ENCODE measurements at places on chromosomes 7 and 10. TPM values are rescaled to one million over a fixed set of nuclear protein-coding genes. Genes with fewer than 3 reads are reported as not detected.

- peak; percentile 92 for DNase-seq
These were observed 59.1 kb downstream of the ZNF467 start for GRCh38 chr7:149714081-149714909.

Gene OR2A42
- total RNA-seq, result not detected

DNA sequence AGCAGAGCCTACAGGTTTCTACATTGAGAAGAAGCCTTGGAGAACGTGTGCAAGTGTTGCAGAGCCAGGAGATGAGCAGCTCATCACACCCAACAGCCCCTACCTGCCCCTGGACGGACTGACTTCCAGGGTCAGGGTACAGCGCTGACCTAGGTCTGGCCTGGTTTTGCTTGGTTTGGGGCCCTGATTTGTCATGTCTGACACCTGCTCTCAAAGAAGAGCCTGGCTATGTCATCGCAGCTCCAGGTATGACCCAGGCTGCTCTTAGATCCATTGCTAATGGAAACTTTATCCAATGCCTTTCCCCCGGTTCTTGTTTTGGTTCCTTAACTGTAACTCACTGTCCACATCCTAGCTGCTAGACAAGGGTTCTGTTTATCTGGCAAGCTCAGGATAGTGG is 149.5 kb downstream of the CXCL12 start:
- no peak for DNase-seq

GRCh38 chr10:97584060-97584797 is at the start of gene HOGA1:
Gene HOGA1 (plus strand): TSS chr10:97584389. CDS start chr10:97584704, 315 bp downstream.
- peak; percentile 98 for DNase-seq

- DNase-seq, result no peak
These were observed 132.7 kb downstream of the MDFIC start for GRCh38 chr7:115054478-115055065.

Gene CRYGN
- not detected for total RNA-seq

GRCh38 chr10:84225427-84226173 is at the start of gene LRIT2:
Gene LRIT2 (minus strand): TSS chr10:84225544. CDS start chr10:84225520, 24 bp downstream.
- DNase-seq, result no peak

DNA sequence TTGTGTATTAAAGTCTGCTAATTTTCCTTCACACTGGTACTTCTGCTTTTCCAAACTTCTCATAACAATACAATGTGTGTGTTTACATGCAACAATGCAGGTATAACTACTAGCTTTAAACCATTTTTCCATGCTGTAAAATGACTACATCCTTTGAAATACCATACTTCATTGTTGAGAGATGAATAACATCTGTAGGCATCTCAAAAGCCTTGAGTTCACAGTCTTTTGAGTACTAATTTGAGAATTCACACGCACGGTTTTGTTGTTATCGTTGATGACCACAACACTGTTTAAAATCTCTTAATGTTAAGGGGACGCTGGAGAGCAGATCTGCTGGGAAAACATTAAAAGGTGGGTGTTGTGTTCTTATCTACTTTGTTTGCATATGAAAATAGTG is 37.4 kb downstream of the SEMA3A start:
- DNase-seq, result no peak

- DNase-seq, result no peak
These were observed 15.5 kb downstream of the STX1A start for GRCh38 chr7:73703757-73704639.

Gene PPRC1
- 8.7 TPM for total RNA-seq

Gene ZNF92
- total RNA-seq, result 4.5 TPM

Gene DKK1
- not detected for total RNA-seq

Gene NPC1L1
- 17.3 TPM for total RNA-seq

DNA sequence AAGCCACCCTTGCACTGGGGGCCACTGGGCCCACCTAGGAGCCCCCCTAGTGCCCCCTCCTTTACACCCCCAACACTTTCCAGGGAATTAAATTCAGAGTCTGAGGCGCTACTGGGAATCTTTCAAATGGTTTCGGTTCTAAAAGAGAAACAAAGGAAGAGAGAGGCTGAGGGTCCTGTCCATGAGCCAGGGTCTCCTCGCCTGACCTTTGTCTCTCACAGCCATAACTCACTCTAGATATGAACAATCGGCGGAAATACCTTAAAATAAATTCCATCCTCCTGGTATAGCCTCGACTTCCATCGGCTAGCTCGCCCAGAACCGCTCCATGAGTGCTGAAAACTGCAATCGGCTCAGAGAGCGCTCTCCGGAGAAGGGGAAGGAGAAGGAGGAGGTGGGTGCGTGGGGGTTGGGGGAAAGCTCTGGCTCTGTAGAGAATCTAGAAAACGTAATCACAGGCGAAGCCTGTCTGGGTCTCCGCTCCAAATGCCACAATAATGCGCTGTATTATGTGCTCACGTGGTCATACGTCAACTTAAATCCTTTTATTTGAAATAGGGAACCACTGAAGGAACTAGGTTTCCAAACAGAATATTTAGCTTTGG is 12.6 kb downstream of the HOXA4 start:
- no peak for DNase-seq

DNA sequence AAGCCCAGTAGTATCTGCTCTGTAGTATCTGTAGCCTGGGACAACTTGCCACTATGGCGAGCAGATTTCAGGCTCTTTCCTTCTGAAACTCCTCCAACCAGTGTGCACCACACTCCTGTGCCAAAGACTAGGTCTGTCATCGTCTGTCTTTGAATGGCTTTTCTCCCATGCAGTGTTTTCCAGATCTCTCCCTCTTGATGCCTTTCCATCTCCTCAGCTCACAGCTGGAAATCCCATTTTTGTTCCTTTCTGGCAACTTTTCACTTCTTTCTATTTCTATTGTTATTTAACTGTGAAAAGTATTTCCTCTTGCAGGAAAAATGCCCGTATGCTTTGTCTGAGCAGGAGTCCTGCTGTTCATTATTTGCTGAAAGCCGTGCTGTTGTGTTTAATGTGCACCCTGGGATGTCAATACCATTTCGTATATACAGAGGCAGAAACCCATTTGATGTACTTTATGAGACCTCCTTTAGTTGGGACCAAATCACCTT is 373.7 kb downstream of the PHTF2 start:
- DNase-seq, result no peak

Gene SNCG
- 1.2 TPM for total RNA-seq

- DNase-seq, result peak; percentile 48
These were observed 57.5 kb downstream of the UNCX start for GRCh38 chr7:1290026-1290678.

Gene RNF133
- total RNA-seq, result 0.22 TPM

- DNase-seq, result no peak
These were observed 116.2 kb downstream of the CAMK1D start for GRCh38 chr10:12465385-12466136.

DNA sequence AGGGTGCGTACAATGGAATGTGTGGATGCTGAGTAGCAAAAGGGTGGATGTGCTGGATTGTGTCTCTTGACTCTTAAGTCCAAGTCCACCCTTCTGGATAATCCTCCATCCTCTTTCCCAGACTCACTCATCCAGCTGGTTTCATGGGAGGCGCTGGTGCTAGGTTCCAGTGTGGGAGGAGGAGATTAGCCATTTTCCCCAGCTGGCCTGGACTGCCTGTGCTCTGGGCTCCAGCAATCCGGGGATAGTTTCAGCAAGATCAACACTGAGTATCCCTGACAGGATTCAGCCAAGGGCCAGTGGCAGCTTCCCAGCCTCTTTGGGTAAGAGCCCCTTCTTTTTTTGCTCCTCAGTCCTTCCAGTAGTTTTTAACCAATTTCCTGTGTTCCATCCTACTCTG is 21.6 kb upstream of the TRIL start:
- no peak for DNase-seq

Gene PANK1
- total RNA-seq, result 55.9 TPM

DNA sequence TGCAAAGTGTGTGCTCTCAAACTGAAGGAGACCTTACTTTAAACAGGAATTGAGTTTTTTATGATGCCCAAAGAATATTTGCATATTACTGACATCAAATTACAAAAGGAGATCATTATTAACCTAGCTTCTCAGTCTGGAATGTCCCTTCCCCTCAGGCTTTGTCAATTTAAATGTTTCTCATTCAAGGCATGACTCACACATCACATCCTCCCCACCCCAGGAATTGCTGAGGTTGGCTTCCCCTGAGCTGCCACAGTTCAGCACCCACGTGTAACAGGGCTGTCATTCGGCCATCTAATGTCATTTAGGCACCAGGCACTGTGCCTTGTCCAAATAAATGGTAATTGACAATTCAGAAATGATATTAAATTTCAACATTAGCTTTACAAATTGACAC is 305.9 kb upstream of the MGMT start:
- no peak for DNase-seq

Gene ACHE
- 1.0 TPM for total RNA-seq

DNA sequence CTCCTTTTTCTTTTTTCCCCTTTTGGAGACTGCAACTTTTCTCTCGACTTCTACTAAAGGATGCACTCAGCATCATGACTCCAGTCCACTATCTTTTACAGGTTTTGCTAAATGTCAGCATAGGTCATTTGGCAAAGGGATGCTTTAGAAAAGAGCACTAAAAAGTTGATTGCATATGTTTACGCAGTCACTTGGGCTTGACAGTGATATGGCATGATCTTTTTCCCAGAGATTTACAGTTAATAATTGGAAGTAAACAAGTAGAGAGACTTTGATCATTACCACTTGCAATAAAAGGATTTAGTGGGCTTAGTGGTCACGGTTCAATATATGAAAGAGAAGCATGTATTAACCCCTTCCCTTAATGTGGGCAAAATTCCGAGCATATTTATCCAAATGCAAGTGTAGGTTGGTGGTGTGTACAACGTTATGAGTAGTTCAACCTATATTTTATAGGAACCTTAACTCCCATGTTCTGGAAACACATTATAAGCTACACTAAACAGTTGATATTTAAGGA is 1.8 kb downstream of the BMI1 start:
- no peak for DNase-seq

GRCh38 chr7:79293655-79294142 is 159.8 kb downstream of the MAGI2 start:
- DNase-seq, result no peak

Gene FKBP6
- not detected for total RNA-seq

Gene ICA1
- total RNA-seq, result 3.9 TPM
